A549 treated with Hydrocortisone at 1 μM for 4 hours (cell line): ENCODE measurements at places on chromosomes 5 and 9. TPM values are rescaled to one million over a fixed set of nuclear protein-coding genes. Genes with fewer than 3 reads are reported as not detected.

Gene PCDHGB3
- 0.20 to 0.25 TPM (median 0.21 TPM) in 5 replicates for total RNA-seq

Gene SEMA4D
- 3.9 to 5.4 TPM (median 5.0 TPM) in 5 replicates for total RNA-seq

Gene PCSK1
- total RNA-seq, result 0.16 to 0.51 TPM (median 0.22 TPM) in 5 replicates

Gene PAEP
- 0.27 to 0.46 TPM (median 0.37 TPM) in 5 replicates for total RNA-seq

Gene PCDHB2
- total RNA-seq, result 3.1 to 3.9 TPM (median 3.4 TPM) in 5 replicates

Gene GMCL2
- not detected in 5 replicates for total RNA-seq

Gene EIF4E1B
- total RNA-seq, result not detected in 5 replicates

Gene GNAQ
- 11.9 to 20.0 TPM (median 16.5 TPM) in 5 replicates for total RNA-seq

Gene PCDHB8
- 0.13 to 0.36 TPM (median 0.30 TPM) in 5 replicates for total RNA-seq

Gene STRBP
- 13.6 to 18.1 TPM (median 15.4 TPM) in 5 replicates for total RNA-seq

Gene JAKMIP2
- total RNA-seq, result not detected in 5 replicates

Gene FOXD1
- 12.8 to 18.0 TPM (median 17.0 TPM) in 5 replicates for total RNA-seq

Gene ASPN
- total RNA-seq, result not detected in 5 replicates

Gene PCDHGA8
- 0.02 to 0.05 TPM (median 0.05 TPM) in 3 of 5 replicates, not detected in the others for total RNA-seq

Gene CYSRT1
- total RNA-seq, result 3.0 to 5.5 TPM (median 4.2 TPM) in 5 replicates

Gene EPB41L4B
- total RNA-seq, result 21.4 to 25.7 TPM (median 23.9 TPM) in 5 replicates

Gene GPR151
- total RNA-seq, result not detected in 5 replicates

Gene TAF11L10
- not detected in 5 replicates for total RNA-seq

Gene GZMA
- not detected in 5 replicates for total RNA-seq

Gene CCL27
- 0.28 to 0.30 TPM in 2 of 5 replicates, not detected in the others for total RNA-seq

Gene GCNT4
- 0.16 to 0.38 TPM (median 0.29 TPM) in 5 replicates for total RNA-seq

Gene CBY3
- not detected in 5 replicates for total RNA-seq

Gene ZNF483
- 0.18 to 0.94 TPM (median 0.49 TPM) in 5 replicates for total RNA-seq

Gene OBP2B
- not detected in 5 replicates for total RNA-seq

Gene GFI1B
- 0.07 to 0.20 TPM (median 0.10 TPM) in 5 replicates for total RNA-seq

Gene CCIN
- total RNA-seq, result 0.06 TPM in 1 of 5 replicates, not detected in the others

Gene NACC2
- total RNA-seq, result 32.4 to 36.5 TPM (median 34.7 TPM) in 5 replicates

Gene IGFBPL1
- 2.1 to 2.9 TPM (median 2.4 TPM) in 5 replicates for total RNA-seq

Gene MARCOL
- total RNA-seq, result not detected in 5 replicates

Gene SNX30
- 4.0 to 7.0 TPM (median 4.6 TPM) in 5 replicates for total RNA-seq

Gene PCDHB5
- 1.1 to 1.8 TPM (median 1.6 TPM) in 5 replicates for total RNA-seq

Gene SOX30
- total RNA-seq, result 0.06 to 0.07 TPM in 2 of 5 replicates, not detected in the others

Gene FOXD4
- 0.23 to 0.55 TPM (median 0.44 TPM) in 5 replicates for total RNA-seq

Gene DND1
- total RNA-seq, result 0.47 to 0.94 TPM (median 0.70 TPM) in 5 replicates

Gene CTNND2
- not detected in 5 replicates for total RNA-seq

Gene FOXD4L5
- total RNA-seq, result 0.03 TPM in 3 of 5 replicates, not detected in the others
